ENCODE measurements at places on chromosomes 12 and 14.

- DNase-seq, result no peak
Observed at GRCh38 chr12:56153678-56154065, 1.3 kb downstream of the MYL6B start.

- no peak for DNase-seq
Observed at GRCh38 chr12:38586789-38587188, 270.2 kb downstream of the ALG10B start.

- DNase-seq, result no peak
Observed at GRCh38 chr14:54529811-54530210, 20.1 kb downstream of the CGRRF1 start.

GRCh38 chr14:98415766-98416165 lies 856.2 kb downstream of the BCL11B start:
- no peak for DNase-seq

GRCh38 chr12:58819345-58819744 lies 101.0 kb downstream of the LRIG3 start:
- no peak for DNase-seq

DNA sequence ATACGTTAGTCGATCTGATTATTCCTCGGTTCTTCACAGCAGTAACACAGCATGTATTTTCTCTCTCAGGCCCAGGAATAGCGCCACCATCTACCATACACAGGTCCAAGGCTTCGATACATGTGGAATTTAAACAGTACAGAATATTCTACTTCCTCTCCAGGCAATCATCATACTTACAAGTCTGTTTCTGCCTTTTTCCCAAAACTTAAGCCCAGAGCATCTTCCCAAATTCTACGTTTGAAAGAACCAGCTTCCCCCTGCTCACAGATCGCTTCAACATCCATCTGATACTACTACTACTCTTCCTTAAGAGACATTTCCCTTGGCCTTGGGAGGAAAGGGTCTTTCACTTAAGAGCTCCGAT lies 626 bp downstream of the TXNDC16 start:
- peak; percentile 72 for DNase-seq

GRCh38 chr12:13362260-13362841 lies 165.8 kb downstream of the EMP1 start:
- DNase-seq, result peak; percentile 70

DNA sequence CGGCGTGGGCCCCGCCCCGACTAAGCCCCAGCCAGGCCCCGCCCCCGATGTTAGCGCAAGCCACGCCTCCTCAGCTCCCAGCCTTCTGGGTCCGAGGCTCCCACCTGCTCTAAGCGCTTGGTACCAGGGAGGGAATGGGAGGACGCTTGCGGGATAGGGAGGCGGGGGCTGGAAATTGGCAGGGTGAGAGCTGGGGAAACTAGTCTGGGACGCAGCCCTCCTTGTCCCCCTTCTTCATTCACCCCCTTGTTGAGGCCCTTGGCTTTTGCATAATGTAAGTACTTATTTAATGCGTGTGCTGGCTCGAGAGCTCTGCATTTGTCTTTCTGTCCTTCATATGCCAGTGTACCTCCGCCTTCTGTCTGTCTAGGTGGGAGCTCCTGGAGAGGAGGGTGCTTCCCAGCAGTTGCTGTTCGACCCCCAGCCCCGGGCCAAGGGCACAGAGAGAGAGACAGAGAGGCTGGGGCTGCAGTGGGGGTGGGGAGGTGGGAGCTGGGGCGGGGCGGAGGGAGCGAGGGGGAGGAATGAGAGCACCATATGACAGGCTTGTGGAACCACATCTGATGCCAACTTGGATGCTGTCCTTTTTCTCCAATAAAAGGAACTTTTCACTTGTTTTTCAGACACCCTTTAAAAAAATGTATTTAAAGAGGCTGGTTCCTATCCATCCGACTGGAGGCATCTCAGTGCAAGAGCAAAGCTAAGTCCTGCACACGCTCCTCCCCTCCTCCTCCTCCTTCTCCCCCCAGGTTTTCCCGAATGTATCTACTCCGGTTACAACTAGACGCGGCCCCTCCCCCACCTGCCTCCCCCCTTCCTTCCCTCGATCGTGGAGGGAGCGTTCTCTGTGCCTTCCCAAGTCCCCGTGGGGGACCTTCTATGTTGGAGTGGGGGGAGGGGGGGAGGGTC lies 25.6 kb upstream of the MAP1LC3B2 start:
- peak; percentile 78 for DNase-seq
